Astrocyte (in vitro differentiated cells and primary cell): ENCODE measurements at places on chromosomes 4 and X. TPM values are rescaled to one million over a fixed set of nuclear protein-coding genes. Genes with fewer than 3 reads are reported as not detected.

Gene TENM3
- total RNA-seq = 127 TPM in 2 replicates

DNA sequence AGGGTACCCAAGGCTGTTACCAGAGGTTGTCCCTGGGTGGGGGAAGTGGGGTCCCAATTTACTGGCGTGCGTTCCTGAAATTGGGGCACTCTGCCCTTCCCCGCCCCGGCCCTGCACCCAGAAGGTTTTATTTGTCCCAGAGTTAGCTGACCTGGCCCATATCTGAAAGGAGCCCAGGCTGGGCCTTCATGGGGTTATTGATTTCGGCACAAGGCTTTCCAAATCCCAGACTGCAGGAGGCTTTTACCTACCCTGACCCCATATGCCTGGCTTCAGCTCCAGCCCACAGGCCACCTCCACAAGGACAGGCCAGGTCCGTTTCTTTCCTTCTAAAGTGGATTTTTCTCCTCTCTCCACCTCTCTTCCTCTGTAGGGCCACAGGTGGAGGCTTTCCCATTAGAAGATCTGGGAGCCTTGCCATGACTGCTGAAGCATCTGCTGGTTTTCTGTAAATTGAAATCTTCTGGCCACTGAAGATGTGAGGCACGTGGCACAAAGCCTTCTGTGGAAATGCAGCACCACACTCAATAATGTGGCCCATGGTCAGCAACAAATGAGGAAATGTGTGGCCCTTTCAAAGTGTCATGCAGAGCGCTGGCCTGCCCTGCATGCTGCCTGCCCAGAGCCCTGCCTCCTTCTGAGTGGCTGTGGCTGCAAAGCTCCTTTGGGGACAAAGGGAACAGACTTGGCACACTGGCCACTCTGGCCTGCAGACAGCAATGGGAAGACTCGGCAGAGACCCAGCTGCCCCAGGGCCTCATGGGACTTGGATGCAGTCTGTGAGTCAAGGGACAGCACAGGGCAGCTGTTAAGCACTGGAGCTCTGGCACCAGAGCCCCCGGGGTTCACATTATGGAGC lies 43.1 kb upstream of the MTM1 start:
- no peaks in the 10 kb centered on the region for H3K36me3 ChIP-seq
- no peaks in the 10 kb centered on the region for H3K27me3 ChIP-seq
- no peak overlapping the region for H3K27ac ChIP-seq
- no peak overlapping the region for H3K4me3 ChIP-seq

Gene UGT2B15
- not detected in 2 replicates for total RNA-seq

Gene XKRX
- not detected in 2 replicates for total RNA-seq

DNA sequence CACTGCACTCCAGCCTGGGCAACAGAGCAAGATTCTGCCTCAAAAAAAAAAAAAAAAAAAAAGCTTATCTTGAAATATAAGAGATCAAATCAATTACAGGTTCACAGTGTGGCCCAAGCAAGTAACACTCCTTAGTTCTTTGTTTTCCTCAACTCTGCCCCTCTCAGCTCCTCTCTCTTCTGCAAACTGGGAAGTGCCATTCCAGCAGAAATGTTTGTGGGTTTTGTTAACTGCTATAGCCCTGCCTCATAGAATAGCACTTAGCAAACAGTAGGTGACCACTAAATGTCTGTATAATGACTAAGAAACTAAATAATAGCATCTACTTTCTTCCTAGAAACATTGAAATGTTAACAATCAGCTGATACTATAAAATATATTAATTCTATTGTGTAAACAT lies 160.0 kb upstream of the NAP1L5 start:
- no peaks in the 10 kb centered on the region for H3K36me3 ChIP-seq
- no peaks in the 10 kb centered on the region for H3K4me1 ChIP-seq
- H3K27ac ChIP-seq = no peak overlapping the region
- no peaks in the 10 kb centered on the region for H3K27me3 ChIP-seq
- no peak overlapping the region for H3K4me3 ChIP-seq

Gene TEX13C
- not detected in 2 replicates for total RNA-seq

DNA sequence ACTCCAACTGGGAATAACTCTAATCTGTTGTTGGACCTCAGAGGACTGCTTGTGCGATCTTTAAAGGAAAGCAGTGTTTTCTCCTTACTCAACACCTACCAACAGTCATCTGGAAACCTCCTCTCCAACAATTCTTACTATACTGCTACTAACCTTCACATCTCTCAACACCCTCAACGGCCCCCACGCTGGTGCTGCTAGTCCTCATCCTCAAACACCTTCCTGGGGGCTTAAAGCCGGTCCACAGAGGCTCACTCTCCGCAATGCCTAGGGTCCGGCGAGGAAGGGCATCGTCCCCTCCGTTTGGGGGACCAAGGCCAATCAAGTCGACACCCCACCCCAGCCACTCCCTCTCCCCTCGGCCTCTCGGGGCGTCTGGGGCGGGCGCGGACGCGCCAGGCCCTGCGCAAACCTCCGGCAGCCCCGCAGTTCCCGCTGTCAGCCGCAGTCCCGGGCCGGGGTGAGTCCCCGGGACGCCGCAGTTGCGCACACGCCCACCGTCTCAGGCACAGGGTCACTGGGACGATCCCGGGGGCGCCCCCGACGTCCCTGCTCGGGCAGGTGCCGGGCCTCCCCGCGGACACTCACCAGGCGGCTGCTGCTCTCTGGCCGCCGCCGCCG lies 418 bp downstream of the TAB3 start:
- peak overlapping the region; percentile 47 for H3K27ac ChIP-seq
- H3K36me3 ChIP-seq = no peaks in the 10 kb centered on the region
- H3K4me3 ChIP-seq = peak overlapping the region; percentile 69
- H3K4me1 ChIP-seq = peaks cover 7% of the 10 kb centered on the region

GRCh38 chrX:75625232-75625631 lies 102.4 kb upstream of the ZDHHC15 start:
- no peaks in the 10 kb centered on the region for H3K36me3 ChIP-seq
- no peak overlapping the region for H3K27ac ChIP-seq
- no peak overlapping the region for H3K4me3 ChIP-seq
- H3K27me3 ChIP-seq = no peaks in the 10 kb centered on the region

GRCh38 chr4:89177807-89178206 lies 66.5 kb downstream of the TIGD2 start:
- no peak for DNase-seq
- H3K36me3 ChIP-seq = no peaks in the 10 kb centered on the region
- no peaks in the 10 kb centered on the region for H3K4me1 ChIP-seq

- H3K4me3 ChIP-seq = no peak overlapping the region
- H3K36me3 ChIP-seq = no peaks in the 10 kb centered on the region
Measured at GRCh38 chr4:10832806-10833628, 148.4 kb upstream of the CLNK start.

Gene PHOX2B
- not detected in 2 replicates for total RNA-seq

- no peak overlapping the region for H3K27ac ChIP-seq
- no peaks in the 10 kb centered on the region for H3K36me3 ChIP-seq
- H3K27me3 ChIP-seq = no peaks in the 10 kb centered on the region
- DNase-seq = no peak
Measured at GRCh38 chr4:3813151-3814052, 47.2 kb downstream of the ADRA2C start.

GRCh38 chr4:55604996-55605395 lies 13.0 kb upstream of the PDCL2 start:
- H3K36me3 ChIP-seq = no peaks in the 10 kb centered on the region
- H3K4me1 ChIP-seq = no peaks in the 10 kb centered on the region
- H3K27ac ChIP-seq = no peak overlapping the region

Gene PAGE1
- total RNA-seq = not detected in 2 replicates

- no peaks in the 10 kb centered on the region for H3K4me1 ChIP-seq
- no peak for DNase-seq
- H3K4me3 ChIP-seq = no peak overlapping the region
- no peaks in the 10 kb centered on the region for H3K27me3 ChIP-seq
- no peaks in the 10 kb centered on the region for H3K36me3 ChIP-seq
Measured at GRCh38 chr4:181046809-181047208, 1196.4 kb upstream of the TENM3 start.

GRCh38 chr4:165861363-165861762 lies 11.7 kb upstream of the TLL1 start:
- H3K27me3 ChIP-seq = no peaks in the 10 kb centered on the region
- no peak overlapping the region for H3K4me3 ChIP-seq
- no peak overlapping the region for H3K27ac ChIP-seq
- no peaks in the 10 kb centered on the region for H3K36me3 ChIP-seq
- H3K4me1 ChIP-seq = no peaks in the 10 kb centered on the region

DNA sequence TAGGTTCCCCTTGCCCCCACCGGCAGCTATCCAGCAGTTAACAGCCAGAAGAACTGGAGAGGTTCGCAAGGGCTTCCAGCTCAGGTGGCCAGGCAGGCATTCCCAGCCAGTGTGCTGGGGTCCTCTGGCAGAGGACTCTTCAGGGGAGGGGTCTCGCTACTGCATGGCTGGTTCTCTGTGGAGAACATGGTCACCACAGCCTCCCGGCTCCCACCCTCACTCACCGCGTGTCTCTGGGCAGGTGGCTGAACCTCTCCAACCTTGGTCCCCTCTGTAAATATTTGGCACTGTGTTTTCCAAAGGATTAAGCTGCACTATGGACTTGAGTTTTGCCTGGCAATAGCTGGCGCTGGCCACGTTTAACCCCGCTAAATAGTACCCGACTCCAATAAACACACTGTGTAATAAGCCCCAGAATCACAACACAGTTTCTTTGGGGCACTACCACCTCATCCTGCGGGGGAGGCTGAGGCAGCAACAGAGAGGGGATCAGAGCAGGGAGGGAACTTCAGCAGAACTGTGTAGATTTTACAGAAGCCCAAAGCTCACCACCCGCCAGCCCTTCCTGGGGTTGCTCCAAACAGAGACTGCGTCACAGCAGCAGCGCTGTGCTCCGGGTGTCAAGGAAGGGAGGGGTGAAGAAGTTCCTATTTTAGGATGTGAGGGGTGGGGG lies 15.2 kb downstream of the BCOR start:
- peaks cover 25% of the 10 kb centered on the region for H3K4me1 ChIP-seq
- H3K4me3 ChIP-seq = no peak overlapping the region
- no peak for DNase-seq
- H3K27ac ChIP-seq = no peak overlapping the region
- no peaks in the 10 kb centered on the region for H3K36me3 ChIP-seq
- no peaks in the 10 kb centered on the region for H3K27me3 ChIP-seq

GRCh38 chr4:156594624-156595023 lies 377.0 kb downstream of the PDGFC start:
- no peaks in the 10 kb centered on the region for H3K27me3 ChIP-seq
- peak; percentile 41 for DNase-seq

DNA sequence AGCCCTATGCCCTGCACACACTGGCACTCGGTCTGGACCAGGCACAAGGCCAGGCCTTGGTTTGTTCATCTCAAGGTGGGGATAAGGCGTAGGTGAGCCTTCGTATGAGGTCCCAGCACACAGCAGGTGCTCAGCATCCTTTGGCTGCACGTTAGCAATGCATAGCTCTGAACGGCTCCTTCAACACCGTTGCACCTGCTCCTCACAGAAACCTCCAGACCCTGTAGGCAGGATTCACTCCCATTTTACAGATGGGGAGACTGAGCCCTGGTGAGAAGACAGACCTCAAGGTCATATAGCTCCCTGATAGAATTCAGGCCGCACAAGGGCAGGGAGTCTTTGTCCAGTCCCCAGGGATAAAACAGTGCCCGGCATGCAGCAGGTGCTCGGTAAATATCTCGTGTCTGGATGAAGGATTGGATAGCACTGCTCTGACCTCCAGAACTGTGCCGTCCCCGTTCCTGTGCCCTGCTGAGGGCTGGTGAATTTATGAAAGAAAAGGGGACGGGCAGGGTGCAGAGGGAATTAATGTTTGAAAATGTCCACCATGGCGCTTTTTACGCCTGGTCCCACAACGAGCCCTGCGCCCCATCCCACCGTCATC lies 2.4 kb downstream of the PPP2R2C start:
- DNase-seq = no peak
- H3K4me3 ChIP-seq = peak overlapping the region; percentile 28
- no peaks in the 10 kb centered on the region for H3K4me1 ChIP-seq
- H3K27me3 ChIP-seq = peaks cover 38% of the 10 kb centered on the region

GRCh38 chr4:111210595-111210994 lies 587.7 kb upstream of the PITX2 start:
- no peak overlapping the region for H3K4me3 ChIP-seq
- H3K36me3 ChIP-seq = no peaks in the 10 kb centered on the region
- H3K27ac ChIP-seq = no peak overlapping the region
- DNase-seq = no peak
- no peaks in the 10 kb centered on the region for H3K4me1 ChIP-seq

Gene MAGEE1
- 3.2 and 3.9 TPM in 2 replicates for total RNA-seq

Gene SSX3
- total RNA-seq = not detected in 2 replicates

Gene CXCL5
- total RNA-seq = 0.61 and 0.99 TPM in 2 replicates

Gene SYNPO2
- 4.2 and 4.7 TPM in 2 replicates for total RNA-seq

DNA sequence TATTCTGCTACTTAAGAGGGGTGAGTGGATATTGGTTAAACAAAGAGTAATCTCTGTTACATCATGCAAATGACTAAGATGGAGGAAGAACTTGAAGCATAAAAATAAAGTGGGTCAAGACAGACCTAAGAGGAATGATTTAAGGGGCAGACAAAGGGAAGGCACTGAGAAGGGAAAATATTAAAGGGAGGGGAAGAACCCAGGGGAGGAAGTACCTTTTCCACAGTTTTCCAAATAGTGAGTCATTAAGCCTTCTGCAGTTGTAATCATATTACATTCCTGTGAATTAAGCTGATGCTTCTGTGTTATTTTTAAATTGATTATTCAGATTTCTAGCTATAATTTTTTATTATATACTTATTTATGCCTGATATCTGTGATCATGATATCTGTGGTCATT lies 253.3 kb downstream of the CENPC start:
- no peak for DNase-seq
- no peak overlapping the region for H3K27ac ChIP-seq
- H3K36me3 ChIP-seq = no peaks in the 10 kb centered on the region
- no peaks in the 10 kb centered on the region for H3K4me1 ChIP-seq
- H3K27me3 ChIP-seq = no peaks in the 10 kb centered on the region

Gene TKTL2
- total RNA-seq = not detected in 2 replicates

DNA sequence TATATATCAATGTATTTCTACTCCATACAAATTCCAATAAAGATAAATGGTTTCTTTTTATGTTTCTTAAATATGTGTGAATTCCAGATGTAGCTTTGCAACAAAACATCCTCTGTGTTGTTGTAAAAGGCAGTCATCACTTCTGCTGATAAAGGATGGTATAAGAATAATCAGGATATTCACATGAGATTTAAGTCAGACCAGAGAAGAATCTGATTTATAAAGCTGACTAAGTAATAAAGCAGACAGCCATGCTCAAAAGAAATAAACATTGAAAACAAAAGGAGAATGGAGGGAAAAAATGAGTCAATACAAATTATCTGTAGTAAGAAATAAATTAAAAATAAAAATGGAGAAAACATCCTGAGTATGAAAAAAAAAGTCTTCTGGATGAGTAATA lies 27.0 kb upstream of the SLC7A11 start:
- no peaks in the 10 kb centered on the region for H3K27me3 ChIP-seq
- no peaks in the 10 kb centered on the region for H3K4me1 ChIP-seq
- DNase-seq = no peak
- H3K27ac ChIP-seq = no peak overlapping the region
- no peak overlapping the region for H3K4me3 ChIP-seq
- H3K36me3 ChIP-seq = no peaks in the 10 kb centered on the region

- H3K27me3 ChIP-seq = no peaks in the 10 kb centered on the region
- no peak for DNase-seq
- H3K4me1 ChIP-seq = no peaks in the 10 kb centered on the region
- no peak overlapping the region for H3K4me3 ChIP-seq
Measured at GRCh38 chrX:55524487-55524886, 34.8 kb upstream of the USP51 start.

GRCh38 chr4:78763251-78763650 lies 12.9 kb upstream of the BMP2K start:
- no peak for DNase-seq
- H3K4me3 ChIP-seq = no peak overlapping the region
- H3K27ac ChIP-seq = no peak overlapping the region
- H3K36me3 ChIP-seq = no peaks in the 10 kb centered on the region

GRCh38 chrX:16610121-16610621 lies 39.8 kb upstream of the S100G start:
- peaks cover 4% of the 10 kb centered on the region for H3K4me1 ChIP-seq
- peak; percentile 64 for DNase-seq
- no peaks in the 10 kb centered on the region for H3K27me3 ChIP-seq
- no peak overlapping the region for H3K4me3 ChIP-seq
